ENCODE measurements at places on chromosomes 1 and 21.

- no peak overlapping the region for H3K27ac ChIP-seq
- no peaks in the 10 kb centered on the region for H3K27me3 ChIP-seq
- no peak for DNase-seq
- H3K4me3 ChIP-seq: no peak overlapping the region
- no peaks in the 10 kb centered on the region for H3K4me1 ChIP-seq
Measured at GRCh38 chr1:22420455-22421053, 31.1 kb upstream of the ZBTB40 start.

- DNase-seq: no peak
- H3K36me3 ChIP-seq: no peaks in the 10 kb centered on the region
- no peak overlapping the region for H3K27ac ChIP-seq
- H3K27me3 ChIP-seq: no peaks in the 10 kb centered on the region
- H3K4me3 ChIP-seq: no peak overlapping the region
- no peaks in the 10 kb centered on the region for H3K4me1 ChIP-seq
Measured at GRCh38 chr1:13549521-13549920, 34.1 kb upstream of the PDPN start.

GRCh38 chr1:183293241-183293640 is 107.2 kb downstream of the LAMC2 start:
- no peak for DNase-seq
- H3K36me3 ChIP-seq: no peaks in the 10 kb centered on the region
- no peaks in the 10 kb centered on the region for H3K27me3 ChIP-seq
- no peaks in the 10 kb centered on the region for H3K4me1 ChIP-seq

GRCh38 chr1:15412843-15413242 is 3.2 kb downstream of the EFHD2 start:
- H3K27ac ChIP-seq: peak overlapping the region; percentile 56
- peaks cover 36% of the 10 kb centered on the region for H3K36me3 ChIP-seq
- no peaks in the 10 kb centered on the region for H3K27me3 ChIP-seq
- no peak for DNase-seq
- H3K4me1 ChIP-seq: peaks cover 36% of the 10 kb centered on the region

DNA sequence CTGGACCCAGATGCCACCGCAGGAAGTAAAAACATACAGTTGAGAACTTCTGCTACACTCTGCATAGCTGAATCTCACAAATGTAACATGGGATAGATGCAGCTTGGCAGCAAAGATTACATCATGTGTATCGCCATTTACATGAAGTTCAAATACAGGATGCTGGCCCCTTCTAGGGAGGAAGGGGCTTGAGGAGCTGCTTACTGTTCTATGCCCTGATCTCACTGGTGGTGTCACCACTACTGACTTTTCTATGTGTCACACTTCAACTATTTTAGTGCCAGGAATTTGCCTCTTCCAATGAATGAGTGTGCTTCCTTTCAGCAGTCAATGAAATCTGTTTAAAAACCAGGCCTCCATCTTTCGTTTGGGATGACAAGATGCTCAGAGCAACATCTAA is 31.1 kb downstream of the MRAP start:
- H3K27me3 ChIP-seq: no peaks in the 10 kb centered on the region
- H3K4me3 ChIP-seq: no peak overlapping the region
- peaks cover 97% of the 10 kb centered on the region for H3K36me3 ChIP-seq
- no peaks in the 10 kb centered on the region for H3K4me1 ChIP-seq

DNA sequence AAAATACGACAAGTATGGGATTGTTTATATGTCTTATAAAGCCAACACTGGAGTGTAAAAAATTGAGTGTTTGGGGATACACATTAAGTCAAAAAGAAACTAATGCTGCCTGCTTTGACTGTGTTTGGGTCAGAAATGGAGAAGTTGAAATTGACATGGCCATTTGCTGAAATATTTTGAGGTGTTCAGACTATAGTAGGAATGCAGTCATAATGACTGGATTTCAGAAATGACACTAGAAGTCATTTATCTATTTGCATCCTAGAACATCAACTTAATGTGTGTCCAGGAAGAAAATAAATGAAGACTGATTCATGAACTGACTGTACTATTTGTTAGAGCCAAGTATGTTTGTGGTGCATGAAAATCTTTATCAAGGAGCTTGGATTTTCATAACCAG is 28.4 kb downstream of the RASAL2 start:
- no peak overlapping the region for H3K4me3 ChIP-seq
- no peaks in the 10 kb centered on the region for H3K36me3 ChIP-seq
- H3K4me1 ChIP-seq: peaks cover 55% of the 10 kb centered on the region
- peak overlapping the region; percentile 96 for H3K27ac ChIP-seq
- H3K27me3 ChIP-seq: no peaks in the 10 kb centered on the region
- DNase-seq: no peak

DNA sequence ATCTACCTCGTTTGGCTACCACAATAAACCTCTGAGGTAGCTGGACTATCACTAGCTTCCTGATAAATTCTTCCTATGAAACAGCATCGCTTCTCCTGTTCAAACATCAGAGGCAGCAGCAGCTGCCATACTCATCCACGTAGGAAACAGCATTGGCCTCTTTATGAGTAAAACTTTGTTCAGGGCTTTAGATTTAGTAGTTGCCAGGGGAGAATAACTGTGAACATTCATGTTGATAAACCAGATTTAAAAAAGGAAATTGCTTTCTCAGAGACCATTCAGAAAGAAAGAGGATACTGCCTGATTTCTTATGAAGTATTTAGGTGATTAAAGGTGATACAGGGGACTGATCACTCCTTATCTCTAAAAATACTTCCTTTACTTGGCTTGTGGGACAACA is 7.2 kb downstream of the CEP170 start:
- H3K27me3 ChIP-seq: no peaks in the 10 kb centered on the region
- peaks cover 8% of the 10 kb centered on the region for H3K36me3 ChIP-seq
- no peak overlapping the region for H3K27ac ChIP-seq
- DNase-seq: no peak
- H3K4me1 ChIP-seq: peaks cover 15% of the 10 kb centered on the region

GRCh38 chr1:25065795-25066238 is 135.7 kb upstream of the RUNX3 start:
- H3K27me3 ChIP-seq: no peaks in the 10 kb centered on the region
- no peaks in the 10 kb centered on the region for H3K36me3 ChIP-seq
- no peak overlapping the region for H3K4me3 ChIP-seq

GRCh38 chr21:44994047-44994694 is 54.3 kb downstream of the SLX9 start:
- DNase-seq: no peak
- H3K36me3 ChIP-seq: no peaks in the 10 kb centered on the region
- H3K4me1 ChIP-seq: no peaks in the 10 kb centered on the region
- H3K27ac ChIP-seq: no peak overlapping the region
- H3K27me3 ChIP-seq: no peaks in the 10 kb centered on the region

DNA sequence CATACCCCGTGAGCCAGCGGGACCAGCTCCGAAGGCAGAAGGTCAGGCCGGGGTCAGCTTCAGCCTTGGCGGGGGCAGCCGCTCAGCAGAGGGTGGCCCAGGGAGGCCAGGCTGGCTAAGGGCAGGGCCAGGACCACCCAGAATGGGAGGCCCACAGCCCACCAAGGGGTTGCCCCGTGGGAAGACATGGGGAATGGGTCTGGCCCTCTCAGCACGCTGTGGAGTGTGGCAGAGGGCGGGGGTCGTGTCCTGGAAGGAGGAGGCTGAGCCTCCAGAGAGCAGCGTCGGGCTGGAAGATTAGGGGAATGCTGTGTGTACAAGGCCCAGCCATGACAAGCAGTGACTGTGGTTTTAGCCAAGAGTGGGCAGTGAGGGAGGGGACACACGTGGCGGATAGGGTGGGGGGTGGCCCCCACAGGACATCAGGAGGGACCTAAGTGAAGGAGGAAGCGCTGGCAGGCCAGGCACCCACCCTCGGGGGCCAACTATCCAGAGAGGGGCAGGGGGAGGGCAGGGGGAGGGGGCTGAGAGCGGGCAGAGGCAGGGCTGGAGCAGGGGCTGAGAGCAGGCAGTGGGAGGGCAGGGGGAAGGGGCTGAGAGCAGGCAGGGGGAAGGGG is 43.9 kb upstream of the POFUT2 start:
- H3K27me3 ChIP-seq: no peaks in the 10 kb centered on the region
- H3K36me3 ChIP-seq: no peaks in the 10 kb centered on the region
- no peak overlapping the region for H3K4me3 ChIP-seq
- H3K4me1 ChIP-seq: peaks cover 29% of the 10 kb centered on the region

GRCh38 chr1:5974631-5975030 is 17.6 kb downstream of the NPHP4 start:
- H3K4me1 ChIP-seq: no peaks in the 10 kb centered on the region
- no peaks in the 10 kb centered on the region for H3K27me3 ChIP-seq
- peaks cover 12% of the 10 kb centered on the region for H3K36me3 ChIP-seq
- no peak overlapping the region for H3K4me3 ChIP-seq
- H3K27ac ChIP-seq: no peak overlapping the region
- DNase-seq: no peak

DNA sequence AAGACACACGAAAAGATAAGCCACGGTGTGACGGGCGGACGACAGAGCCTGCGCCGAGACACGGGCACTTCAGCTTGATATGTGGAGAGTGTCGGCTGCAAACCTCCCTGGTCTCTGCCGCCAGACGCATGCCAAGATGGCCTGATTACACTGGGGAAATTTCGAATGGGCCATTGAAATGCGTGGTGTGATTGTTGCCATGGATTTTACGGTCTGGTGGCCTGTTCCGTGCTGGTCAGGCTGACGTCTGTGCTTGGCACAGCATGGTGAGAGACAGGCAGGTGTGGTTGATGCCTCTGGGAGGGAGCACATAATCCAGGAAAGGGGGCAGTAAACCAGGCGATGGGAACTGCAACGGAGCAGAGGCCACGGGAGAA is 105.6 kb upstream of the TMPRSS2 start:
- no peak for DNase-seq
- H3K36me3 ChIP-seq: no peaks in the 10 kb centered on the region
- H3K27me3 ChIP-seq: no peaks in the 10 kb centered on the region
- H3K4me1 ChIP-seq: peaks cover 25% of the 10 kb centered on the region
- H3K4me3 ChIP-seq: no peak overlapping the region
- H3K27ac ChIP-seq: peak overlapping the region; percentile 63

GRCh38 chr1:234316937-234317336 is 56.3 kb upstream of the COA6 start:
- DNase-seq: no peak
- H3K27ac ChIP-seq: no peak overlapping the region
- H3K36me3 ChIP-seq: no peaks in the 10 kb centered on the region

DNA sequence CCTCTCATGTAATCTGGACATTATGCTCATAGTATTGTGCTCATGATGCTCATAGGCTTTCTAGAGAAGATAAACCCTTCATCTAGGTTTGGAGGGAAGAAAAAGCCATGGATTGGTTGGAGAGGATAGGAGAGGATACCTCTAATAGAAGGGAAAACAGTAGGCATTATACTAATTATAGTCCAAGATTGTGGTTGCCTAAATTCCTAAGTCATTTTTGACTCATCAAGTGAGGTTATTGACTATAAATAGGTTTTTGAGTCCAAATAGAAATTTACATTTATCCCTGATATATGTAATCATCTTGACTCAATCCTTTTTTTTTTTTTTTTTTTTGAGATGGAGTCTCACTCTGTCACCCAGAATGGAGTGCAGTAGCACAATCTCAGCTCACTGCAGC is 5.0 kb downstream of the SYT11 start:
- no peak overlapping the region for H3K27ac ChIP-seq
- no peaks in the 10 kb centered on the region for H3K4me1 ChIP-seq
- no peaks in the 10 kb centered on the region for H3K36me3 ChIP-seq
- H3K27me3 ChIP-seq: no peaks in the 10 kb centered on the region
- no peak overlapping the region for H3K4me3 ChIP-seq
- no peak for DNase-seq

- DNase-seq: no peak
- no peaks in the 10 kb centered on the region for H3K36me3 ChIP-seq
- H3K27me3 ChIP-seq: no peaks in the 10 kb centered on the region
Measured at GRCh38 chr1:223831755-223832636, 13.8 kb downstream of the TP53BP2 start.

DNA sequence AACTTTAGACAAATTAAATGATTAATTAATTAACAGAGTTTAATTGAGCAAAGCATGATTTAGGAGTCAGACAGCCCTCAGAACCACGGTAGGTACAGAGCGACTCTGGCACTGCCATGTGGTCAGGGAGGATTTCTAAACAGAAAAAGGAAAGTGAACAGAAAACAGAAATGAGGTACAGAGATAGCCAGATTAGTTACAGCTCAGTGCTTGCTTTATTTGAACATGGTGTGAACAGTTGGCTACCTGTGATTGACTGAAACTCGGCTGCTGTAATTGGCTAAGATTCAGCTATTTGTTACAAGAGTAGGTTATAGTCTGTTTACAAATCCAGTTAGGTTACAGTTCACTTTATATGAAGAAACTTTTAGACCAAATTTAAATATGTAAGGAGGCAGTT is 163.0 kb upstream of the TNR start:
- H3K27me3 ChIP-seq: no peaks in the 10 kb centered on the region
- H3K4me3 ChIP-seq: no peak overlapping the region
- no peak for DNase-seq
- H3K4me1 ChIP-seq: no peaks in the 10 kb centered on the region
- H3K27ac ChIP-seq: no peak overlapping the region

- no peaks in the 10 kb centered on the region for H3K27me3 ChIP-seq
- H3K27ac ChIP-seq: peak overlapping the region; percentile 86
- H3K4me1 ChIP-seq: peaks cover 24% of the 10 kb centered on the region
- peaks cover 29% of the 10 kb centered on the region for H3K36me3 ChIP-seq
Measured at GRCh38 chr1:171740356-171740863, 1.5 kb downstream of the VAMP4 start.

DNA sequence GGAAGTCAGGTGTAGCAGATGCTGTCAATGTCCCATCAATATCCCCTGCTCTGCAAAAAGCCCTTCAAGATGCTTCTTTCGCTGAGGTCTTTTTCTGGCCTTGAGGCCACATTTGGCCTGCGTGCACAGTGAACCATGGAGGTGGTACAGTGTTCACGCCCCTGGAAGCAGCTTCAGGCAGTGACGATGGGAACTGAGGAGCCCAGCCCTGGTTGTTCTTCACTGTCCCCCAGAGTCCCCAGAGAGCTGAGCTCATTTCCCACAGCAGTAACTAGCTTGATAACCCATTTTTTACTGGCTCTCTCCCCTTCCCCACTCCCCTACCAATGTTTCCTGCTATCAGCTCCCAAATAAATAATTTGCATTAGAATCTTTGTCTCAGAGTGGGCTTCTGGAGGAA is 76.5 kb downstream of the OLIG1 start:
- H3K4me3 ChIP-seq: no peak overlapping the region
- H3K4me1 ChIP-seq: no peaks in the 10 kb centered on the region
- H3K27me3 ChIP-seq: peaks cover 25% of the 10 kb centered on the region
- H3K36me3 ChIP-seq: no peaks in the 10 kb centered on the region

- no peaks in the 10 kb centered on the region for H3K4me1 ChIP-seq
- H3K27ac ChIP-seq: no peak overlapping the region
- no peaks in the 10 kb centered on the region for H3K27me3 ChIP-seq
- no peaks in the 10 kb centered on the region for H3K36me3 ChIP-seq
Measured at GRCh38 chr1:7476861-7477547, 294.1 kb upstream of the VAMP3 start.

Measured in RWPE2 (cell line).